ENCODE measurements at places on chromosomes 2 and 18.

DNA sequence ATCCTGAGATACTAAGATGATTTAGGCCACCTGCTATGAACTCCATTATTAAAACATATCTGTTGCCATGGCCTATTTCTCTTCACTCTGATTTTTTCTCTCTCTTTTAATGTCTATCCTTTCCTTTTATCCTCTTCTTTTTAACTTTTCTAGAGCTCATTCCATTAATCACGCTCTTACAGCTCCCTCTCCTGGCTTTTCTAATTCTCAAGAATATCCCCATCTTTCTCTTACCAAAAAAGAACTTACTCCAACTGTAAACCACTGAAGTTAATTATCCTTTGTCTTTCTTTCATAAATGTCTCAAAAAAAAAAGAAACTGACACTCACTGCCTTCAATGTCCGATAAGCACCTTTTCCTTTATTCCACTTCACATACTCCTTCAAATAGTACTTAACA is 7.9 kb downstream of the PPP3R1 start:
- no peak for DNase-seq

GRCh38 chr2:46706264-46706983 is 209.2 kb downstream of the MCFD2 start:
- no peak for DNase-seq

- no peak for DNase-seq
Observed at GRCh38 chr2:84840306-84840705, 40.6 kb downstream of the TRABD2A start.

GRCh38 chr2:217978536-217979150 is 24.2 kb downstream of the TNS1 start:
- no peak for DNase-seq

DNA sequence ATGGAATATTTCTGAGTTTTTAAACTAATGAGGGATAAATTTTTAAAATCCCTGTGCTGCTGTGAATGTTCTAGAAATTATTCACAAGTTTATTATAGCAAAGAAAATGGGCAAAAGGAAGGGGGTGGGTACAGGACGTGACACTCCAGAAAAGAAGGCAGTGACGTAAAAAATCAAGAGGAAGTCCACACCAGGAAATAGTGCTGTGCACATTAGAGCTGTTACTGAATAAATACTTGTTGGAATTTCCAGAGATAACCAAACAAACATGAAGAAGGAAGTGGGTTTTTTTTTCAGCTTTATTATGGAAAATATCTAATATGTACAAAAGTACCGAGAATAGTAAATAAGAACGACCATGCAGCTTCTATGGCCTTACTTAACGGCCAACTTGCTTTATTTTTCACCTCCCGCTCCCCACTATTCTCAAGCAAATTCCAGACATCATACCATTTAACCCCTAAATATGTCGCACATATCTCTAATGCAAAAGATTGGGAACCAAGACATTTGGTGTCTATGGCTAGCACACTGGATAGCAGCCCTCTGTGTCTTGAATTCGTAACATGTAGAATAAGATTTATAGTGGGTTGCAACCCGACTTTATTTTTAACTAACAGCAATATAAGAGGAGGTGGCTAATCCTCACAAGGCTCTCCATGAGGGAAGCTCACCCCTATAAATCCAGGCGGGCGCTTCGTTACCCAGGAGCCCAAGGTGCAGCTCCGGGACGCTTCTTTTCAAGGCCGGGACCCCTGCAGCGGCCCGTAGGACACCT is 580 bp upstream of the NDUFV2 start:
- DNase-seq, result no peak

DNA sequence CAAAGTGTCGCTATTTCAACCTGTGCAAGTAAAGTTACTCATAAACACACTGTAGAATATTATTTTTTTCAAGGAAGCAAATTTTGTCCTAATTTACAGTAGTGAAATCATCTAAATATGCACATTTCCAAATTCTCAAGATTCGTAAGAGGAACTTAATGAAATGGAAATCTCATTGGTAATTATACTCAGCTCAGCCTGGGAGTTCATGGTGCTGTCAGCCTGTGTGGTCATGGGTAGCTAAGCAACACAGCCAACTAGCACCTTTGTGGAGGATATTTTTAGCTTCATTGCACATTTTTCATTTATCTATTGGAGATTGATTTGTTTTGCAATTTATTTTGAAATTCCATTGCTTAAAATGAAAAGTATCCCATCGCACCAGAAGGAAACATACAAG is 975.7 kb upstream of the ZEB2 start:
- DNase-seq, result no peak
